Aorta (tissue), 5 donors: ENCODE measurements at places on chromosomes 12 and 14. TPM values are rescaled to one million over a fixed set of nuclear protein-coding genes. Genes with fewer than 3 reads are reported as not detected.

The PARP11 gene
- polyA plus RNA-seq: 3.0 TPM

The DCD gene
- not detected for polyA plus RNA-seq

The TMPRSS12 gene
- polyA plus RNA-seq: not detected

The SPIC gene
- not detected for polyA plus RNA-seq

The STAC3 gene
- polyA plus RNA-seq: 0.82 TPM

The DENR gene
- polyA plus RNA-seq: 31.7 TPM
